ENCODE measurements at places on chromosomes 13 and 19.

DNA sequence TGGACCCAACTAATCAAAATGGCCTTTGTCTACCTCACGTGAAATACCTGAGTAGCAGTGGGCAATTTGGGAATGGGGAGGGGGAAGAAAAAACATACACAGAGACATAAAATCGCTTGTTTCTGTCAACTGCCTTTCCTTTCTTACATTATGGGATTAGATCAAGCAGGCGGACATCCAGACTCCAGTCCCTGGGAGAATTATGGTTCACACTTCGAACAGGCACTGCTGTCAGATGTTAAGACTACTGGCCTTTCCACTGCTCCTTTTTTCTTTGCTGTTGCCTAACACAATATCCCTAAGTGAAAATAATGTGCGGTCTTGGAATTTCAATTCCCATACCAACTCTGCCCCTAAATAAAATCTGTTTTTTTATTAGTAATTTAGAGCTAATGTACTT lies 1719.7 kb upstream of the SLC10A2 start:
- DNase-seq: no peak

GRCh38 chr13:24146961-24147569 lies 13.5 kb upstream of the SPATA13 start:
- no peak for DNase-seq

DNA sequence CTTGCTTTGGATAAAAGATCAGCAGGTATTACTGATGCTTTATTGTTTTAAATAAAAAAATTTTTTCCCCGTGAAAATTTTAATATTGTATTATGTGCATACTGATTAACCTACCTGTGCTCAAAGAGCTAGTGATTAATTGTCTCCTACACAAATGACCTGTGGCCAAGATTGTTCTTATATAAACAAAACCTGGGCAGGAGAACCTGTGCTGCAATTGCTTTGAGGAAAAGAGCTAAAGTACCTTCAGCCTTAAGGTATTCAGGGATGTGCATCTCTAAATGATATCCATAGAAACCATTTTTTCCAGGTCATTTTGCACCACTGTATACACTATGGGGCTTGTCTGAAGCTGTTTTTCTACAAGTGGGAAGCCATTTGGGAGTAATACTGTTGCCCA lies 1.2 kb downstream of the FRY start:
- DNase-seq: no peak

DNA sequence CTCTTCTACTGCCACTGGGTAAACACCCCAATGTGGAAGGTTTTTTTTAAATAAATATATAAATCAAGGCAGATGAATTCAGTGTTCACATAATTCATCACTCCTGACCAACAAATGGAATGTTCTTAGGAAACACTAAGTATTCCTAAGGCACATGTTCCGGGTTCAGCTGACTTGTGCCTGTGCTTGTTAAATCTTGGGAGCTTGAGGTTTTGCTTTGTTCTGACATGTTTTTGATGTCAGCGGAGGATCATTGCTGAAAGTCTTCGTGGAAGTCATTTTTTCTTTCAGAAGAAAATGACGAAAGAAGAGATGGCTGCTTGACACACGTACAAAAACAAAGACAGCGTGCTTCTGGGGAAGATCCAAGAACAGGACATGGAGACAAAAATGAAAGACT lies 185.8 kb downstream of the MZT1 start:
- no peak for DNase-seq

- no peak for DNase-seq
Measured at GRCh38 chr19:14167576-14168138, 31.3 kb upstream of the ASF1B start.

GRCh38 chr13:111424134-111424533 lies 103.7 kb downstream of the TEX29 start:
- DNase-seq: no peak

GRCh38 chr19:40283414-40284250 lies 1.5 kb downstream of the AKT2 start:
- no peak for DNase-seq

GRCh38 chr13:111598747-111599146 lies 278.3 kb downstream of the TEX29 start:
- no peak for DNase-seq

GRCh38 chr19:15397782-15398181 lies 18.2 kb upstream of the AKAP8 start:
- no peak for DNase-seq

GRCh38 chr13:31814536-31814935 lies 75.2 kb downstream of the RXFP2 start:
- DNase-seq: no peak

GRCh38 chr19:40739030-40739839 lies 11.0 kb downstream of the ACTMAP start:
- no peak for DNase-seq

GRCh38 chr13:51283371-51283770 lies 56.1 kb upstream of the SERPINE3 start:
- no peak for DNase-seq

GRCh38 chr13:73971481-73971880 lies 162.7 kb downstream of the KLF12 start:
- DNase-seq: no peak

DNA sequence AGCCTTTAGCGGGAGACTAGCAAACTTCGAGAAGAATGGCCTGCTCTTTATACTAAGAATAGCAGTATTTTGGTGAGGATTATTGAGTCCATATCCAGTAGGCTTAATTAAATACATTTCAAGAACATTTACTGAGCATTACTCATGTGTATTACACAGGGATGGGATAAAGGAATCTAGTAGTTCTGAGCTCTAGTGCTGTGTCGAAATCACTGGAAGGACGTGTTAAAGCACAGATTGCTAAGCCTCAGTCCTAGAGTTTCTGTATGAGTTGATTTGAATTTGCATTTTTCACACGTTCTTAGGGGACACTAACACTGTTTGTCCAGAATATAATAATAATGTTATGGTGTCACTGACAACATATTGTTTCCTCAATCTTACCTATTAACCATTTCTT lies 9.0 kb downstream of the ZNF302 start:
- no peak for DNase-seq

DNA sequence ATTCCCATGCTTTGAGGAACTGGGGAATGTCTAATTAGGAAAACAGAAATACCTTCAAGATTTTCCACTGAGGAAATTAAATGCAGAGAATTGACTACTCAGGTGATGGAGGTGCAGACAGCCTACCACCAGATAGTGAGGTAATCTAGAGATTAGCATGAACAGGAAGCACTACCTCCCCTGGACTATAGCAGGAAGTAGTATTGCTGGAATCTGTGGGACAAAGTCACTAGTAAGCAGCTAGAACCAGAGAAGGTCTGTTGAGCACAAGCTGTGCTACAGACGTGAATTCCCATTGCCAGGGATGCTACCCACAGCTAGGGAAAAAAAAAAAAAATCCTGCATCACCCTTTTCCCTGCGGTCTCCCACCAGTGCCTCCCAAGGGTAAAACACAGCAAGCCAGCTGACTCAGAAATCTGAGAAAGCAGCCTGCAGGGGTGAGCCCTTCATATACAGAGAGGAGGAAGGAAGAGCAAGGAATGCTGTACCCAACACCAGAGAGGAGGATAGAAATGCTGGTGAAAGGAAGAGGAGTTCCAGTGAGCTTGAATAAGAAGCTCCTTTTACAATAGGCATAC lies 10.2 kb downstream of the ENOX1 start:
- no peak for DNase-seq
